Stimulated activated CD4-positive, alpha-beta T cell treated with anti-CD3 and anti-CD28 coated beads, Interleukin-1b, Interleukin-23, amount 100 ng/mL, for 4 hours (primary cell): ENCODE measurements at places on chromosomes 12 and 14.

DNA sequence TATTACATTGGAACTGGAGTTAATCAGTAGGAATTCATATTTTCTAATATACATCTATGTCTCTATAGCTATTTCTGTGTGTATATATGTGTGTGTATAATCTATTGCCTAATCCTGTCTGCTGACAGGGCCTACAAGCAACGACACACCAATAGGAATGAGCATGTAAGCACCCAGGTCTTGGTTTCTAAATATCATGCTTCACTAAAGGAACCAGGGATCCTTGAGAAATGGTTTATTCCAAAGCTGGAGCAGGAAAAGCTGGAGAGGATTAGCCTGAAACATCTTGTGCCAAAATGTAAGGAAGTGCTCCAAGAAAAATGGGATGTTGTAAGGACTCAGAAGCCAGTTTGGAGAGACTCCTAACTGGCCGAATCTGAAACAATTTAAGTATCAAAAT, 29.3 kb upstream of the LGALS3 start:
- DNase-seq, result no peak

DNA sequence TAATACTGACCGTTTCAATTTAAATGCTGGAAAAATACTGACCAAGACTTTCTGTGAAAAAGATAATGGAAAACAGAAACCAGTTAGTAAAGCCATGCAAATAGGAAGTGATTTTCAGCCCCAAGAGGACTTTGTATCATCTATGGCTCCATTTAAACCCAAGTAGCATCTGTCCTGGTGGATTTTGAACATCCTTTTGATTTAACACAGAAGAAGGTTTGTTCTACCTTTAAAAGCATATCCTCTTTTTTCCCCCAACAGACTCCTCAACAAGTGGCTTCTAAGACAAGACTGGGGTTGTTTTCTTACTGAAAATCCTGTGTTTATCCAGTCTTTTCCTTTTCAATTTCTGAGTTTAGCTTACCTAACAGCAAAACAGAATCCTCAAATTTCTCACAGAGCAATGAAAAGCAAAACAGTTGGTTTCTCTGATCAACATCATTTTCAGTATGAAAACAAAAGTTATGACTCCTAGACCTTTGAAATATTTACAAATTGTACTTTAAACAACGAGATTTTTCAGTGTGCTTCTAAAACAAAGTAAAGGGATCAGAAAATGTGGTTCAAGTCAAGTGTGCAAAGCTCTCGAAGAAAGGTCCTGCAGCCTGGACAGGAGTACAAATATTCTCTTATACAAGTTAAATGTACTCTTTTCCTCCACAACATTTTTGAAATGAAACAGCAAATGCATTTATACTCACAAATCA, 2.9 kb downstream of the PHLDA1 start:
- DNase-seq, result no peak

GRCh38 chr12:29191267-29191850, 42.3 kb downstream of the FAR2 start:
- no peak for DNase-seq

DNA sequence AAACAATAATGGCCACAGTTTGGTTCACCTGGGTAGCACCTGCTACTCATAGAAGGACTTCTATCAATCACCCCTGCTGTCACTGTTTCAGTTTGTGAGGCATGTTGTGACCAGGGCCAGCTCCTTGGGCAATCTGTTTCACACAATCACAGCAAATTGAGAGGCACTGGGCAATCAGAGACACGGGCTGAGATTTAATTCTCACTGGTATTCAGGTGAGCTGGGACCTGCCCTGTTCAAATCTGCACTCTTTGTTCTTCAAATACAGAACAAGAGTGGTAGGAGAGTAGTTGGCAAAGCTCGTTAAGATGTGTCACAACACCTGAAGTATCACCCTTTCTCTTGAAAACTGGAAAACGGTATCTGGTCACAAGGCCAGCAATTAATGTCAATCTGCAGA, 57.8 kb upstream of the NAP1L1 start:
- DNase-seq, result no peak

DNA sequence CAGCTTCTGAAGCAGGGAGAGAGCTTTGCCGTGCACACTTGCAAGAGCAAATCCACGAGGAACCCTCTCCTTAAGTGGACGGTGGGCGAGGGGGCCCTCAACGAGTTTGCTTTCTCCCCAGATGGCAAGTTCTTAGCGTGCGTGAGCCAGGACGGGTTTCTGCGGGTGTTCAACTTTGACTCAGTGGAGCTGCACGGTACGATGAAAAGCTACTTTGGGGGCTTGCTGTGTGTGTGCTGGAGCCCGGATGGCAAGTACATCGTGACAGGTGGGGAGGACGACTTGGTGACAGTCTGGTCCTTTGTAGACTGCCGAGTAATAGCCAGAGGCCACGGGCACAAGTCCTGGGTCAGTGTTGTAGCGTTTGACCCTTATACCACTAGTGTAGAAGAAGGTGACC, 69.0 kb downstream of the WDR20 start:
- DNase-seq, result no peak

DNA sequence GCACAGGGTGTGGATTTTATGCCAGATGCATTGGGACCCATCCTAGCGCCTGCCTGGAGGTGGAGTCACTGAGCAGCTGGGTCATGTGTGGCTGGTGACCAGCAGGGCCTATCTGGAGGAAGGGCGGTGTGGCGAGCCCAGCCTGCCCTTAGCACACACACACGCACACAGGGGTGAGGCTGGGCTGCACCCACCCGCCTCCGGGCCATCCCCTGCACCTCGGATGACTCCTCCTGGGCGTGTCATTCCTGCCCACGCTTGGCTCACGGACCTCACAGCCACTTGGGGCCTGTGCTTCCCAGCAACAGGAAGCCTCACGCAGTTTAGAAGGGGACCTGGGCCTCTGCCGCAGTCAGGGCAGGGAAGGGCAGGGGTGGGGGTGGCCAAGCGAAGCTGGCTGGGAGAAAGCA, 36.2 kb upstream of the FZD10 start:
- no peak for DNase-seq

DNA sequence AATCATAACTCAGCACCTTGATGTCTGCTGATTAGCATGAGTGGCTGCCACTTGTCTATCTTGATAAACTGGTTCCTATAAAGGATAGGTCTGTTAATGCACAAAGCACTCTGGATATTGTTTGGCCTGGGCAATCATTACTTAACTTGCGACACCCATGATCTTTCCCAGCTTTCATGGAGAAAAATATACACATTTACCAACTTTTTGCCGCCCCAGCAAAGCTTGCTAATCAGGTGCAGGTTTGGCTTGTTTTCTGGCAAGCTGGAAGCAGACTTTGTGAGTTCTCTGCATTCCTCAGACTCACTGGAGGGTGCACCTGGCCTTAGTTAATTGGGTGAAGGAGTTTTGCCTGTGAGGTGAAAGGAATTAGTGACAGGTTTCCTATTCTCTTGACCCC, 1126.4 kb upstream of the FLRT2 start:
- DNase-seq, result no peak

DNA sequence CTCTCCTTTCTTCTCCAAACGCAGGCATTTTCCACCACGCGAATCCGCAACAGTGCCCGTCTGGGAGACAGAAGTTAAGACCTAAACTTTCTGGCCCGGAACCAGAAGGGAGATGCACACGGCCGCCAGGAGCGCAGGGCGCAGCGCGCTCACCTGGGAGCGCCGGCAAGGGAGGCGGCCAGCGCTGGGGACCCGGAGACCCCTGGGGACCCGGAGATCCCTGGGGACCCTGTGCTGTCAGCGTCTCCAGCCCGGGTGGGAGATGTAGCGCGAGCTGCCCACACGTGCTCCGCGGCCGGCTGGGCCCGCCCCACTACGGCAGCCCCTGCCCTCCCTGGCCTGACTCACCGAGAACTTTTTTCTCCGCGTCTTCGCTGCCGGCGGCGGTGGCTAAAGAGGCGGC, 620 bp downstream of the YBX3 start:
- DNase-seq, result no peak

- no peak for DNase-seq
Measured at GRCh38 chr12:31007153-31007495, 66.5 kb upstream of the DDX11 start.

DNA sequence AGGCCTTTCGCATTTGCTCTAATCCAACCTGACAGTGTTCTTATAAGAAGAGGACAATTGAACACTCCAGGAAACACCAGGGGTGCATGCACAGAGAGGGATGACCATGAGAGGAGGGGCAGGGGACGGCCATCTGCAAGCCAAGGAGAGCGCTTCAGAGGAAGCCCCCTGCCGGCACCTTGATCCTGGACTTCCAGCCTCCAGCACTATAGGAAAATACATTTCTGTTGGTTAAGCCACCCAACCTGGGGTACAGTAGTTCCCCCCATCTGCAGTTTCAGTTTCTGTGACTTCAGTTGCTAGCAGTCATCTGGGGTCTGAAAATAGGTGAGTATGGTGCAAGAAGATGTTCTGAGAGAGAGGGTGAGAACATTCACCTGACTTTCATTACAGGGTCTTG, 64.7 kb downstream of the CLMN start:
- DNase-seq, result no peak

DNA sequence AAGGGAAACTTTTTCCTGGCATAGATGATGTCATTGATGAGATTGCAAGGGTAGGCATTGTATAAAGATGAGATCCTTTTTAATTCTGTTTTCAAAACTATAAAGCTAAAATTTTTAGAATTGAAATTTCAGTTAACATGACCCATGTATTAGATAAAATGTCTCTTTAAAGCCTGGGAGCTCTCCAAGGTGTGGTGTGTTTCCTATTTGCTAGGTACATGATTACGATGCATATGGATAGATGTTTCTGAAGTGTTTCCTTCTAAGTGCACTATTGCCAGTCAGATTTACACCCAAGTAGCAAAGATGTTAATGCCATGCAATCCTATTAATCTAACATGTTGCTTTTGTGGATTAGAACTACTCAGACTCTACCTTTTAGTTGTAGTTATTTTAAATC, 834.7 kb downstream of the DIO2 start:
- no peak for DNase-seq

- DNase-seq, result no peak
Measured at GRCh38 chr12:98001430-98001829, 514.0 kb upstream of the TMPO start.

GRCh38 chr12:94305130-94305957, 154.3 kb downstream of the CEP83 start:
- peak; percentile 12 for DNase-seq

DNA sequence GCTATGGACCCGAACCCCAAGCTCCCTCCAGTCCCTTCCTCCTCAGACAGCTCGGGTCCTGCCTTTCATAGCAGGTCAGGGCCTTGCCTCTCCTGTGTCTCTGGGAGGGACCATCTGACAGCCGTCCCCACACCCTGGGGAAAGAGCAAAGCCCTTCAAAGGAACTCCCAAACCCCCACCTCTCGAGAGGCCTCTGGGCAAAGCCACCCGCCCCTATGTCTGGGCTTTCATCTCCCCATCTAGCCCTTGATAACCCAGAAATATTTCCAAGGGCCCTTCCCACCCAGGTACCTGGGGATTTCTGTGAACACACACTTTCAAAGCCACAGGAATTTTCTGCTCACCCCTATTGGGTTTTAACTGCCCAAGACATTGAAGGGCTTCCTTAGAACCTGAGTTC, 32.1 kb downstream of the SNRNP35 start:
- DNase-seq, result no peak

- no peak for DNase-seq
Measured at GRCh38 chr14:92439537-92440344, 73.8 kb upstream of the RIN3 start.

- no peak for DNase-seq
Measured at GRCh38 chr12:21509768-21510167, 8.2 kb downstream of the GOLT1B start.

DNA sequence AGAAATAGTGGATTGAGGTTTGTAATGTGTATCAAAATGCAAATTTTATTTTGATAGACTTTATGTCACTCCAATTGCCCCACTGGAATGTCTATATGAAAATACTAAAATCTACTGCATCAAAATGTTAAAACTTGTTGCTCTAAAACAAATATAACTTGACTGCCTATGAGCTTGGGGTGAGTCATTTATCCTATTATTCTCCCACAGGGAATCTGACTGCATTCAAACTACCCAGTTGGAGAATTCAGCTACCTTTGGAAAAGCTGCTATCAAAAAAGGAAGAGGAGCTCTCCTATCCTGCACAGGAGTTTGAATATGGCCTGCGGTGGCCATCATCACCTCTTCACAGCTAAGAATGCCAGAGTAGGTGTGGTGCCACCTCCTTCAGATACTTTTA, 173.1 kb downstream of the KLHL28 start:
- DNase-seq, result no peak

DNA sequence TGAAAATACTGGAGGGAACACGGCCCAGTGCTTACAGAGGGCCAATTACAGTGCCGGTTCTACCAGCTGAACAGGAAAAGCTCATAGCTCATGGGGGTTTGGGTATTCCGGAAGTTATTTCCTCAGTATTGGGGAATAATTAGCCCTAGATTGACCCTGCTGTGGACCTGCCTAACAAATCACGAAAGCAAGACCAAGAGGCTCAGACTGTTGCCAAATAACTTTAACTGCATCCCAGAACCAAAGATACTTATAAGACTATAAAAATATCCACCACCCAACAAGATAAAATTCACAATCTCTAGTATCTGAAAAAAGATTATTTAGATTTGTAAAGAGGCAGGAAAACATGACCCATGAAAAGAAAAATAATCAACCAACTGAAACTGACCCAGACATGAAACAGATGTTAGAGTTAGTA, 8.0 kb upstream of the OR5AU1 start:
- DNase-seq, result no peak

DNA sequence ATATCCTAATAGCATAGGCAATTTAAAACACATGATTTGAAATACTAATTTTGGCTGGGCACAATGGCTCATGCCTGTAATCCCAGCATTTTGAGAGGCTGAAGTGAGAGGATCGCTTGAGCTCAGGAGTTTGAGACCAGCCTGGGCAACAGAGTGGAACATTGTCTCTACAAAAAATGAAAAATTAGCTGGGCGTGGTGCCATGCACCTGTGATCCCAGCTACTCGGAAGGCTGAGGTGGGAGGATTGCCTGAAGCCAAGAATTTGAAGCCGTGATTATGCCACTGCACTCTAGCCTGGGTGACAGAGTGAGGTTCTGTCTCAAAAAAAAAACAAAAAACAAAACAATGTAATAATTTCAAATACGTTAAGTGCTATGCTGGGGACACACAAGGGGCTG, 83.3 kb downstream of the SSPN start:
- DNase-seq, result no peak

- DNase-seq, result no peak
Measured at GRCh38 chr14:36667679-36668078, 6.0 kb downstream of the PAX9 start.

- DNase-seq, result no peak
Measured at GRCh38 chr12:50142993-50143392, 24.2 kb downstream of the CERS5 start.

DNA sequence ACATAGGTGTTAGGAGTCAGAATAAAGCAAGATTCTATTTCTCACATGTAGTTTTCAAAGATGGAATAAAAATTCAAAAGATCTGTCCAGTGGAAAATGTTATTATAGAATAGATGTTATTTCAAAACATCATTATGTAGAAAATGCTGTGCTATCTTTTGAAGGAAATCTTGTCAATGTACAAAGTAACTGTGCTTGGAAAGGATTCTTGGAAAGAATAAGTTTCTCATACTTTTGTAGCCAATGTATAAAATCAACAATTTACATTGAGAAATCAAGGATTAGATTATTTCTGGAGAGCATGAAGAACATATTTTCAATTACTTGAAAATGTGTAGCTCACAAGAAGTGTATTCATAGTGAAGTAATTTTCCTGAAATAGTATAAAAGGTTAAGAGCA, 532.5 kb upstream of the MGAT4C start:
- DNase-seq, result no peak

- DNase-seq, result no peak
Measured at GRCh38 chr14:100777818-100778525, 47.9 kb upstream of the MEG3 start.

- no peak for DNase-seq
Measured at GRCh38 chr14:104283197-104284106, 145.1 kb downstream of the KIF26A start.
